ENCODE measurements at places on chromosomes 1 and 21.

- no peak for DNase-seq
Measured at GRCh38 chr1:155004352-155005075, 1.9 kb downstream of the ZBTB7B start.

DNA sequence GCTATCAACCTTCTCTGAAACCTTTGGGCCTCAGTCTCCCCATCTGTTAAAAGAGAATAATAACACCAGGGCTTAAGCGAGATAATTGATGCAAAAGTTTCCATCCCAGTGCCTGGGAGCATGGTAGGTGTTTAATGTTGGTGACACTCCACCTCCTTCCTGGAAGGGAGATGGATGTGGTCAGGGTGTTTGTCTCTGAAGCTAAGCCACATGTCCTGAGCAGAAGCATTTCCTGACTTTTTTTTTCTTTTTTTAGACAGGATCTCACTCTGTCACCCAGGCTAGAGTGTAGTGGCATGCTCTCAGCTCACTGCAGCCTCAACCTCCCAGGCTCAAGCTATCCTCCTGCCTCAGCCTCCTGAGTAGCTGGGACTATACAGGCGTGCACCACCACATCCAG lies 72.6 kb upstream of the HMGB4 start:
- no peak for DNase-seq

- no peak for DNase-seq
Measured at GRCh38 chr1:77064246-77064645, 155.0 kb downstream of the PIGK start.

DNA sequence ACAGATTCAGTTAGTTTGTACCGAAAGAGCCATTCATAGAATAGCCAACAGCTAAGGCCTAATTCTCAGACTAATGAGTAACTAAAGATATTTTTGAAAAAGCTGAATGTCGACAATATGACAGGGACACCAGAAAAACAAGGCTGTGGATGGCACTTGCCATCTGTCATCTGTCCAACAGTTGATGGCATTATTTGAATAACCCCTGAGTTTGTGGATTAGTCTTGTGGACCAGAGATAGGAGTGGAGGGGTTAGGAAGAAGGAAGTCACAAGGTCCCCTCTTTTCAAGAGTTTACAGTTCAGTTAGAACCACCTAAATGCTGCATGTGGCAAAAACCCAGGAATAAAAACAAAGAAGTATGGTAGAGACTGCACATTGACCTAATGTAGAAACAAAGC lies 356.5 kb upstream of the DUSP10 start:
- no peak for DNase-seq

DNA sequence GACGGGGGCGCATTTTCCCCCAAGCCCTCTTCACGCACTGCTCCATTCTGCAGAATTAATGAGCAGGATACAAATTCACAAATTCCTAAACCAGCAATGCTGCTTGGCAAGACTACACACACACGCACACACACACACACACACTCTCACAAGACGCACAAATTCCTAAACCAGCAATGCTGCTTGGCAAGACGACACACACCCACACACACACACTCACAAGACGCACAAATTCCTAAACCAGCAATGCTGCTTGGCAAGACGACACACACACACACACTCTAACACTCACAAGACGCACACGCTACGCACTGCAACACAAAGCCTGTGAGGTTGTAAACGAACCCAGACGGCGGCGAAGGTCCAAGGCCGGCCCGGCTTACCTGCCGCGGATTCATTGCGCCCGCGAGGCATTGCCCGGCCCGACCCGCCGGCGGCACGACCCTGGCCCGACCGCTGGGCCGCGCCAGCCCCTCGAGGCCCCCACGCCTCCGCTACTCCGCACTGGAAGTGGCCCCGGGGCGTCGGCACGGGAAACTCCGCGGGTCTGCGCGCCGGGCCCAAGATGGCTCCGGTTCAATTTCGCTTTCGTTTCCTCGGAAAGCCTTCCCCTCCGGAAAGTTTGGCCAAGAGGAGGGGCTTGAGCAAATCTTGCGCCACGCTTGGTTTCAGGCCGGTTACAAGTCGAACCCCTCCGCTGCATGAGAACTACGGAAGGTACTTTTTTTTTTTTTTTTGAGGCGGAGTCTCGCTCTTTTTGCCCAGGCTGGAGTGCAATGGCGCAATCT lies at the start of gene ADAR:
Gene ADAR (minus strand): TSS at position 578 of the 788 bp plus-strand sequence. CDS start 180 bp downstream, at position 398.
- peak; percentile 83 for DNase-seq

- DNase-seq: no peak
Measured at GRCh38 chr1:92346866-92347640, 48.2 kb downstream of the RPAP2 start.

DNA sequence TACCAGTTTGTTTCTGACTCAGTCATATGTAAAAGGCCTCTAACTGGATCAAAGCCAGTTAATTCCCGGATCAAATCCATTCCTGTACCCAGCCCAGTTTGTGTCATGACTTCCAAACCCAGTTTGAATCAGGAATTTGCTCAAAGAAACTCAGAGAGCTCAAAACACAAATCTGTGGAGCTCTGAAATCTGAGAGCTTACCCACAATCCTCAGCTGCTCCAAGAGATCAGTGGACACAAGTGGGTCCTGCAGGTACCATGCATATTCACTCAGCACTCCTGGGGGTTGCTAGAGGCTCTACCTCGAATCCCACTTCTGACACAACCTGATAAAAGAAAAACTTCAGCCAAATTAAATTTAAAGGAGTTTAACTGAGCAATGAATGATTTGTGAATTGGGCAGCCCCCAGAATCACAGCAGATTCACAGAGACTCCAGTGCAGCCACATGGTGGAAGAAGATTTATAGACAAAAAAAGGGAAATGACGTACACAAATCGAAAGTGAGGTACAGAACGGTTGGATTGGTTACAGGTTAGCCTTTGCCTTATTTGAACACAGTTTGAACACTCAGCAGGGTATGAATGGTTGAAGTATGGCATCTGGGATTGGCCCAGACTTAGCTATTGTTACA lies 11.9 kb upstream of the MRPL55 start:
- no peak for DNase-seq

DNA sequence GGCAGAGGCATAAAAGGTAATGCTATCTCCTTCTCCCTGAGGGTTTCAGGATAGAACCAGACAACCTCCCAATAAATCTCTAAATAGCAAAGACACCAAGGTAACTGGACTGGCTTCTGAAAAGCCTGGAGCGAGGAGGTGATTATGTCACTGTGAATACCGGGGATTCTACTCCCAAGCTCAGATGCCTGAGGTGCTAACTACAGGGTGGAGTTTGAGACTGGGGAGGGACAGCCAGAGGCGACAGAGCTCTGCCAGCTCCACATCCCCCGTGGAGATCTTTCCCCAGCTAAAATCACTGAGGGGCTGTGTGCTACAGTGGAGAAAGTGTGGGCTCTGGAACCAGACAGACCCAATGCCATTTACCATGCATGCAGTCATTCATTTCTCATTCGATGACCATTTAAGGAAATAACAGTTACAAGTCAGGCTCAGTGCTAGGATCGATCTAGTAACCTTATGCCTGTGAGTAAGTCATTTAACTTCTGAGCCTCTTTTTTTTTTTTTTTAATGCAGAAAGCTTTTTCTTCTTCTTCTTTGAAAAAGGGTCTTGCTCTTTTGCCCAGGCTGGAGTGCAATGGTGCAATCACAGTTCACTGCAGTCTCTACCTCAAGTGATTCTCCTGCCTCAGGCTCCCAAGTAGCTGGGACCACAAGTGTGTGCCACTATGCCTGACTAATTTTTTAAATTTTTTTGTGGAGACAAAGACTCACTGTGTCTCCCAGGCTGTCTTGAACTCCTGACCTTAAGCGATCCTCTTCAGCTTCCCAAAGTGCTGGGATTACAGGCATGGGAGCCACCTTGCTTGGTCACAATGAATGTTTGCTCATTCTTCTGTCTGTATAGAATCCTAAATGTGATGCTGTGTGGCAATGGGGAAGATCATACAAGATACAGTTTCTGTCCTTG lies 8.1 kb upstream of the SLC45A3 start:
- no peak for DNase-seq

Data from NCI-H2029 (cell line).